ENCODE measurements at places on chromosomes 4 and X.
A peak's percentile ranks its signal among the peaks of the same experiment; 100 is the strongest.

DNA sequence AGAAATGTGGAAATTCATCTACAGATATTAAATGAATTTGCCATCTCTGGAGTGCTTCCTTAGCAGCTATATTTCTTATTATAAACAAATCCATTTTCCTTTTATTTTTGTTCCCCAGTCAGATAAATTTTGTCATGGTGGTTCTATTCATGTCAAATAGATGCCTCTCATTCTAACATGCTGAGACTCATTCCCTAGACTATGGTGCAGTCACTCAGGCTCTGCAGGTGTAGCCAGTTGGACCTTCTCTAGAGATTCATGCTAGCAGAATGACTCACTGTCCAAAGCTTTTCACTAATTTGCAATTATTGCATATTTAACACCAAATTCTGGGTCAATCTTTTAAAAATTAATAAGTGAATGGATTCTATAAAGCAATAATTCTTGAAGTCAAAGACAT lies 1392.7 kb downstream of the PCDH7 start:
- DNase-seq: no peak

- peak; percentile 15 for DNase-seq
Observed at GRCh38 chr4:141898346-141898745, 262.0 kb downstream of the IL15 start.

GRCh38 chr4:14800977-14801376 lies 201.3 kb upstream of the CPEB2 start:
- no peak for DNase-seq

- DNase-seq: no peak
Observed at GRCh38 chr4:13378973-13379759, 105.0 kb downstream of the RAB28 start.

DNA sequence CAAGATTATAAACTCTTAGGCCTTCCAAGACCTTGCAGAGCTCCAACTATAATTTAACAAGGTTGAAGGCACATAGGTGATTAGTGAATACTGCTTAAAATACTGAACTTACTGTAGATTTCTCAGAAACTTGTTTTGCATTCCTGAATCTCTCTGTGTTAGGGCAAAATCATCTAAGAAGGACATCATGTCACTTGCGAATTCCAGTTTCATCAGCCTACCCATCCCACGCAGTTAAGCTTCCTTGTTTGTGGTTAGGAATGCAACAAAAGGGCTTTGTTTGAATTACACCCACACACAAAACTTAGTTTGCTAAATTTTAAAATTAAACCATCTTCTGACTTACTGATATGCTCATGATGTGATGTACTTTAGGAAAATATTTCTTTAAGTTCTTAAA lies 174.0 kb downstream of the SOWAHB start:
- DNase-seq: no peak

DNA sequence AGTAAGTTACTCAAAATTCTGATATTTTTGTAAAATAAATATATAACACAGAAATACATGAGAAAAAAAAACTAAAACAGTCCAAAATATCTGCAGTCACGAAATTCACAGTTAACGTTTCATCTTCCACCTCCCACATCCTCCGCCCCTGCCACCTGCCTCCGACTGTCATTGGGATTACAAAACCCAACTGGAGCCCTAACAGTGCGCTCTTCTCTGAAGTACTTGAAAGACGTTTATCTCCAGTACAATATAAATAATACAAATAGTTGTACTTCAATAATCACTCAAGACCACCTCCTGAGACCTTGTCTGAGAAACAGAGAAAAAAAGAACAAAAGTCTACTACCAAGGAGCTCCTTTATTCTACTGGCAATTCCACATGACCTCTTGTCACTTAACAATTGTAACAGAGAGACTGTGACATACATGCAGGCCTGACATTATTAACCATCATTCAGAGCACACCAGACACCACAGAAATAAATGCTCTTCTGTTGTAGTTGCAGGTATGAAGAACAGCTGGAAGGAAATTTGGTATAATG lies 280.6 kb downstream of the PPP3CA start:
- DNase-seq: no peak

DNA sequence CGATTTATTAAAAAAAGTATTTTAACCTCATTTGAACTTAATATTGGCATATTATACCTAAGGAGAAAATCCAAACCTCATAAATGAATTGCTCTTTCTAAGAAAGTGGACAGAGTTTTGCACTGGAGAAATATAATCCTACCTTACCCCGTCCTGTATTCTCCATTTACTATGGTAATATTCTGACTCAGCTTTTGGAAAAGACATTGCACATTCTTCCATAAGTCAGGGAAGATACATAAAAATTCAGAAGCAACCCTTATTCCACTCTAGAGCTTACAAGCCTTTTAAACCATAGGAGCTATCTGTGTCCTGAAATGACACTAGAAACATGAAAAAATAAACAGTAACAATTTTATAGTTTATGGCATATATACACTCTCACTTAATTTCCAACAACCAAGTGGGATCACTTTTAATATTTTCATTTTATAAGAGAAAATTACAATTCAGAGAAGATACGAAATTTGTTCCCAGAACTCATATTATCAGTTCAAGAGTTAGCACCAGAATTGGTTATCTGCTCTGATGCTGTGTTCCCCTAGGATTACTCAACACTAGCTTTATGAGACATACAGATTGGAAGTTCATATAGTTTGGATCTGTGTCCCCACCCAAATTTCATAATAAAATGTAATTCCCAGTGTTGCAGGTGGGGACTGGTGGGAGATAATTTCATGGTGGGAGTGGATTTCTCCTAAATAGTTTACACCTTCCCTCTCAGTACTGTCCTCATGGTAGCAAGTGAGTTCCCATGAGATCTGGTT lies 359.4 kb downstream of the ARAP2 start:
- no peak for DNase-seq

GRCh38 chrX:149259241-149259640 lies 245.9 kb downstream of the IDS start:
- no peak for DNase-seq

GRCh38 chrX:101393530-101394305 lies 2.9 kb downstream of the RPL36A start:
- DNase-seq: no peak

- no peak for DNase-seq
Observed at GRCh38 chr4:91846233-91846632, 457.5 kb upstream of the GRID2 start.

DNA sequence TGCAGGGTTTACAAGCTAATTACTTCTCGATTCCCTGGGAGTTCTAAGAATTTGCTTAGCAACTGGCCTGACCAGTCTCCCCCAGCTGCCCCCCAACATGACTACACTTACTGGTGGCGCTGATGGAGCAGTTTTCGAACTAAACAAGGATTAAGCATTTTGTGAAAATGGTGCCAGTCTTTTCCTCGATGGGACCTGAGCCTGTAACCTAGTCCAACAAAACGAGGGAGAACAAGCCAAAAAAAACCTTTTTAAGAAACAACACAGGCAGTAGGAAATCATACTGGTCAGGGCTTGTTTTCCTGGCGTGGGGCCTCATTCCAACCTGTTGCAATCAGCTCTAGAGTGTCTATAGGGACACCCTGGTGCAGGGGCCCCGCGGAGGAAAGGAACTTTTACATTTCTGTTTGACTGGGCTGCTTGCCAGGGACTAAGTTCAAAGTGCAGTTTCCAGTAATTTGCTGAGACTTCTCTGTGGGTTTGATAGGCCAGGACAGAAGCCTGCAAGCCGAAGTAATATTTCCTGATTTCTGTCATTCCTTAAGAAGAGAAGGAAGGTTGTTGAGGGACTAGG lies 158.7 kb downstream of the SPRY1 start:
- peak; percentile 75 for DNase-seq

GRCh38 chr4:41426539-41426938 lies 111.4 kb upstream of the LIMCH1 start:
- DNase-seq: no peak

DNA sequence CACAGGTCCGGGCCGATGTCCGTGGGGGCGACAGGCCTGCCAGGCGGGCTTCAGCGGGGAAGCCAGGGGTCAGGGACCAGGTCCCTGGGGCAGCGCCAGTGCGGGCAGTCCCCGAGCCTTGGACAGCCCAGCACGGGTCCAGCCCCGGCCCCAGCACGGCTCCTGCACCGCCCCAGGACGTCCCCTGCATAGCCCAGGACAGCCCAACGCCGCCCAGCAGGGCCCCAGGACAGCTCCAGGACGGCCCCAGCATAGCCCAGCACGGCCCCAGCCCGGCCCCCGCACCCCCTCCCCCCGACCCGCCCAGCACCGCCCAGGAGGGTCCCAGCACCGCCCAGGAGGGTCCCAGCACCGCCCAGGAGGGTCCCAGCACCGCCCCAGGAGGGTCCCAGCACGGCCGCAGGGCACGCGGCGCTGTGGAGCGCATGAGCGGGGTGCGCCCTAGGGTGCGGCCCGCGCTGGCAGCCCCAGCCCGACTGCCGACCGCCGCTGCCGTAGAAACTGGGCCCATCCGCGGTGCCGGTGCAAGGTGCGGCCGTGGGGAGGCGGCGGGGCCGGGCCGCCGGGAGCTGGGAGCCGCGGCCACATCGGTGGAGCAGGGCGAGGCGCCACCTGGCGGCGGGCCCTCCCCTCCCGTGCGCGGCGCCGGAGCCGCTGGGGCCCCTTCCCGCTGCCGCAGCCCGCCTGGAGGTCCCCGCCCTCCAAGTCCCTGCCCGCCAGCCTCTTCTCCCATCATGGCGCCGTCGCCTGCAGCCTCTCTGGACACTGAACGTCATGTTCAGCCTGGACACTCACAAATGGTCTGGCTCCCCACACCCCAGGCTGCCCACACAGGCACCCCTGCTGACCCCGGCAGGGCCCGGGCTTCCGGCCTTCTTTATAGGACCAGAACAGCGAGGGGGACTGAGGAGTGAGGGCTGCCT lies 106.8 kb upstream of the NKX1-1 start:
- DNase-seq: no peak

GRCh38 chr4:92060333-92060732 lies 243.4 kb upstream of the GRID2 start:
- no peak for DNase-seq
